NCI-H748 treated with DMSO at 0.1 percent for 48 hours (cell line): ENCODE measurements at places on chromosomes 13 and 19.

DNA sequence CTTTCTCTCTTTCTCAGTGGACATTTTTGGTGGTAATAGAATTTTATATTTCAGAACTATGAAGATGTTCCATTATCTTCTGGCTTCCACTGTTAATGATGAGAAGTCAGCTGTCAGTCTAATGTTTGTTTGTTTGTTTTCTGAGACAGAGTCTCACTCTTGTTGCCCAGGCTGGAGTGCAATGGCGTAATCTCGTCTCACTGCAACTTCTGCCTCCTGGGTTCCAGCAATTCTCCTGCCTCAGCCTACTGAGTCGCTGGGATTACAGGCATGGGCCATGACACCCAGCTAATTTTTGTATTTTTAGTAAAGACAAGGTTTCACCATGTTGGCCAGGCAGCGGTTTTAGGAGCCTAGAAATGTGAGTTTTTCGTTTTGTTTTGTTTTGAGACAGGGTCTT lies 4.7 kb downstream of the ZNF317 start:
- DNase-seq, result no peak

- no peak for DNase-seq
These were observed 86.0 kb downstream of the GADD45B start for GRCh38 chr19:2561895-2562294.

DNA sequence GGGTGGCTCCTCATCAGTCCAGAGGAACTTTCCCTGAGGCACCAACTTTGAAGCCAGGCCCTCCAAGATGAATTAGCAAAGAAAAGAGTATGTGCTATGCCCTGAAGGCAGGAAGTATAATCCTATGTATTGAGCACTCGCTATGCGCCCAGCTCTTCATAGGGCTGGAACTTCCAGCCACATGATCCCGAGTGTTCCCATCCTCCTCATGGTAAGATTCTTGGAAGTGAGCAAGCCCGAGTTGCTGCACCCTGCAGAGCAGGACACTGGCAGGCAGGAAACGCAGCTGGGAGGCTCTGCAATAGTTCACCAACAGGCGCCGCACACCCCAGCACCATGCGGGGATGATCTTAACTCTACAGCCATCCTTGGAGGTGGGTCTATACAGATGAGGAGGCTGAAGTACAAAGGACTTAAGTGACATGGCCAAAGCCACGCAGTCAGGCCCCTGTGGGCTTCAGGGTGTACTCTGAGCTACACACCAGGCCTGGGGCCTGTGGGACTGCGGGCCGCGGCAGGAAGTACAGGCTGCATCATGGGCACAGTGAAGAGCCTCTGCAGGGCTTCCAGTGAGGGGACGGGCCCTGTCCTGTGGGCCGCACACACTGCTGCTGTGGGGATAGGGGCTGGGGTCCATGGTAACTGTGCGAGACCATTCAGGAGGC lies 25.1 kb downstream of the C19orf47 start:
- DNase-seq, result no peak

GRCh38 chr13:112711528-112712265 lies 21.9 kb downstream of the ATP11A start:
- no peak for DNase-seq

DNA sequence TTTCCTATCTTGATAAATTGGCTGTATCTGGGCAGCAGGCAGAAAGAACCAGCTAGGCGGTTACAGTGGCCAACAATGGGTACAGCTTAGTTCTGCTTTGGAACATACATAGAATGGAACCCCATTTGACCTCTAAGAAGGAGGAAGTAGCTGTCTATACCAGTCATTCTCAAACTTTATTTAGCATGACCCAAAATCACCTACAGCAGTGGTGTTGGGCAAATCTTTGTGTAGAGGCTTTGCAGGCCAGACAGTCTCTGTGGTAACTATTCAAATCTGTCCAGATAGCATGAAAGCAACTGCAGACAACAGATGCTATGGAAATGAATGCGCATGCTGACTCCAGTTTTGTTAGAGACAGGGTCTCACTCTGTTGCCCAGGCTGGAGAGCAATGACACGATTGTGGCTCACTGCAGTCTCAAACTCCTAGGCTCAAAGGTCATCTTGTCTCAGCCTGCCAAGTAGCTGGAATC lies 12.0 kb upstream of the KCNC3 start:
- no peak for DNase-seq

DNA sequence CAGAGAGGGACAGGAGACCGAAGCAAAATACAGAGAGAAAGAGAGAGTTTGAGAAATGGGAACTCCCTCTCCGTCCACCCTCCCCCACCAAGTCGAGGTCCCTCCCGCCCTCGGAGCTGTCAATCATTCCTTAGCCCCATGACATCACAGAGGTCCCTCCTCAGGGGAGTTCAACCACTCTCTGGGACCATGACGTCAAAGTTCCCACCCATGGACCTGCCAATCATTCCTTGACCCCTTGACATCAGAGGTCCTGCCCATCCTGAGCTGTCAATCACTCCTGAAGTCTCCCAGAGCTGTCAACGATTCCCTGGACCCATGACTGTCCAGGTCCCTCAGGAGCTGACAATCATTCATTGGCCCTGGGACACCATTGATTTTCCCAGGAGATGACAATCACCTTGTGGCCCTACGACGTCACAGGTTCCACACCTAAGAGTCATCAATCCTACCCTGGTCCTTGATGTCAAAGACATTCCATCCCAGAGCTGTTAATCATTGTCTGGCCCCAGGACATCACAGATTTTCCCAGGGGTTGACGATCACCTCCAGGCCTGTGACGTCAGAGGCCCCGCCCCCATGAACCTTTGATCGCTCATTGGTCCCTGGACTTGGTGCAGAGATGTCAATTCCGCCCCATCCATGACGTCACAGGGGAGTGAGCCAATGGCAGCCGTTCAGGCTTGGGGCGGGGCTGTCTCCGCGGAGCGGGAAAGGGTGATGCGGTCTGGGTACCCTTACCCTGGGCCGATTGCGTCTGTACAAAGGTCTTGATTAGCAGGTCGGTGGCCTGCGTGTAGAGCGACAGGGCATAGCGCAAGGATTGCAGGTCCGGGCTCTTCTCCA lies 61.7 kb downstream of the COLGALT1 start:
- no peak for DNase-seq

DNA sequence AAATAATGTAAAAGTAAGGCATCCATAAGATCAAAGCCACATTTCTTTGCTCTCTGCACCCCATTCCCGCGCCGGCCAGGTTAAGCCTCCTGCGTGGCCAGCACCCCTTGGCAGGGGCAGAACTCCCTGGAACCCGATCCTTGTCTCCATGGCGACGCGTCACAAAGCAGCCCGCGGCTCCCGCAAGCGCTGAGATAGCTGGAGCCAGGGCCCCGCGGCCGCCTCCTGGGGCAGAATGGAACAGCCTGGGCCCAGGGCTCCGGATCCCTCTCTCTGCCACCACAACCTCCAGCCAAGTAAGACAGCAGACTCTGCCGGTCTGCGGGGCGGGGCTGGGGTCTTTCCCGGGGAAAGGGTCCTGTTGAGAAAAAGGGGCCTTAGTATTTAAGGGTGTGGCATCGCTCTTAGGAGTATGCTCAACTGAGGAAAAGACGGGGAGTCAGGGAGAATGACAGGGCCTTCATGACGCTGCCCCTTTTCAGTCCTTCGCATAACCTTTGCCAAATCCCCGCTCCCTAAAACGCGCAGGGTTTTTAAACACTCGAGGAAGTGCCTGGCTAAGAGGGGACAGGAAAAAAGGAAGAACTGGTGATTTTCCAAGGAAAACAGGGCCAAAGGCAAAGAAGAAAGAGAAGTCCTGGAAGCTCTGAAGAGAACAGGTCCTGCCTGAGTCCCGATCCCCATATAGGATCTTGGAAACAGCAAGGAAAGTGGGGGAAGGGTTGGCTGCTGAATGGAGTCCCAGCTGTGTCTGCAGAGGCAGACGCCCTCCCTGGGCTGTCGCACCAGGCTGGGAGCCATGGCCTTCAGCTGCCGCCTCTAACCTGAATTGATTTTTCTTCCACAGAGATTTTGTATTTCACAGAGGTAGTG lies at the start of gene TEX26:
TSS of gene TEX26 (plus strand) at position 176 of the 873 bp plus-strand sequence. CDS start at position 236, 60 bp downstream.
- no peak for DNase-seq

- no peak for DNase-seq
These were observed 37.4 kb downstream of the TMEM255B start for GRCh38 chr13:113796211-113796963.

- DNase-seq, result peak; percentile 90
These were observed 5.8 kb downstream of the PCDH9 start for GRCh38 chr13:67224148-67224846.

DNA sequence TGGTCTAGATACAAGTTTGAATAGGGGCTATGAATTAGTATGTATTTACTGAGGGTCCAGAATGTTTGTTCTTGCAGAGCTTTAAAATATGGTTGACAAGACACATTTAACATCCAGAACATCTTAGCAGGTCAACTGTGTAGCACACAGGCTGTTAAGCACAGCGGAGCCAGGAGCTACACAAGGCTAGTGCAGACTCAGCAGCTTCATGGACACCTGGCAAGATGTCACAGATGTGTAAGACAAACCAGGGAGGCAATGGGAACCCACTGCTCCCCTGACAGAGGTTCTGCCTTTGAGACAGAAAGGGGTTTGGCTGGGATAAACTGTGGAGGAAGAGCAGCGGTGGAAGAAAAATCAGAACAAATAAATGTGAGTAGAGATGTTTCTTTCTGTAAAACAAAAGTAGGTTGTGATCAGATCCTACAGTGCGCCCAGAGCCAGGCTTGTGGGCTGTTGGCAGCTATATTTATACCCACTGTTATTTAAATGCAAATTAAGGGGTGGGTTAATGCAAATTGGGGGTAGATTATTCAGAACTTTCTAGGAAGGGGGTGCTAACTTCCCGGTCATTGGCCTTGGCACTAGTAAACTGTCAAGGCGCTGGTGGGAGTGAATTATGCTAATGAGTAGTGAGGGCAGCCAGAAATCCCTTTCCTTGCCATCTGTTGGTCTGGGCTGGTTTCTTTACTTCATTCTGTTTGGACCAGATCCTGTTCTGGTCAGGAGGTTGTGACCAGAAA lies 33.0 kb downstream of the MIPEP start:
- no peak for DNase-seq

GRCh38 chr19:53549340-53549739 lies 11.4 kb downstream of the ZNF331 start:
- no peak for DNase-seq

GRCh38 chr19:29086646-29087045 lies 126.3 kb downstream of the UQCRFS1 start:
- DNase-seq, result no peak

- no peak for DNase-seq
These were observed 1026.1 kb upstream of the MIR17HG start for GRCh38 chr13:90321281-90321931.

DNA sequence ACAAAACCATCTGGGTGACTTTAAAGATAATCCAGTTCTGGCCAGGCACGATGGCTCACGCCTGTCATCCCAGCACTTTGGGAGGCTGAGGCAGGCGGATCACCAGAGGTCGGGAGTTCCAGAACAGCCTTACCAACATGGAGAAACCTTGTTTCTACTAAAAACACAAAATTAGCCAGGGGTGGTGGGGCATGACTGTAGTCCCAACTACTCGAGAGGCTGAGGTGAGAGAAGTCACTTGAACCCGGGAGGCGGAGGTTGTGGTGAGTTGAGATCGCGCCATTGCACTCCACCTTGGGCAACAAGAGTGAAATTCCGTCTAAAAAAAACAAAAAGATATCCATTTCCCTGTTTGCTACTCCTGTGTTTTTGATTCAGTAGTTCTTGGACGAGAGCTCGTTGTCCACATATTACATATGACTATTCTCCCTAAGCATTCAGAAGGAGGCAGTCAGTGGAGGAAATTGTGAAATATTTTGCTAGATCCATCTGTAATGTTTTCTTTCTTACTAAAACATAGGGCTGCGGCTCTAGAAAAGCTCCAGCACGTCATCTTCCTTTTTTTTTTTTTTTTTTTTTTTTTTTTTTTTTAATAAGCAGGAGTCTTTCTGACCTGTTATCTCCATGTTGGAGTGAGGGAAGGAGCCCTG lies 33.6 kb downstream of the ZNF701 start:
- no peak for DNase-seq

DNA sequence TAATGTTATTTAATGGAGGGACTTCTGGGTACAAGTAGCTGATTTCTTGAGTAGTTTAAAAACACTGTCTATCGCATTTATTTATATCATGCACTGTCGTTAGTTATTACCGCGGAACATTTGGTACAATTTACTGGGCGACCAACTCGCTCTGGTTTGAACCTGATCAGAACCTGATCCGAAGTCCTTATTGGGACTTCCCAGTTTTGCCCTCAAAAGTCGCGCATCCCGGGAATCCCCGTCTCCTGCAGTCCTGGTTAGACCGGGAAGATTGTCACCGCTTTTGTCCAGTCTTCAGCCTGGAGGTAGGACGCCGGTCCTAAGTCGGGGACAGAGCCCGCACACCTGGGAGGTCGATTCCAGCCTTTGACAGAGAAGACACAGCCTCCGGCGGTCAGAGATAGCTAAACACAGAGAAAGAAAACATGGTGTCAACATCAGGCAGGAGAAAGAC lies 694 bp downstream of the CLN5 start:
- DNase-seq, result peak; percentile 51

GRCh38 chr19:4374498-4375163 lies 25.7 kb downstream of the SH3GL1 start:
- no peak for DNase-seq

DNA sequence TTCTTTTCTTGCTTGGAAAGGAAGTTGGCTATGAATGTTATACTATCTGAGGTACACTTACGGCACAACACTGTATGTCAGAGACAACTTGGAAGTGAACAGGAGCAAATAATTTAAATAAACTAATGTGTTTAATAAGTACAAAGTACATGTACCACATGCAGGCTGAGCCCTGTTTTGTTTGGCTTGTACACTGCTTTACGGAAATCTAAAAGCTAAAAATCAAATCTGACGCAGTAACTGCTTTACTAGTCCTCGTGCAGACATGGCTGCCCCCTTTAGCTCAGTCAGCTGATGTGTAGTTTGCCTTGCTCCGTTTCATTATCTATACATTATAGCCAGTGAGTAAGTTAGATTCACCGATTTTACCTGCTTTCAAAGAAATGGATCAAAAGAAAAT lies 36.5 kb downstream of the TDRD3 start:
- DNase-seq, result no peak

GRCh38 chr19:51439021-51439465 lies 19.2 kb downstream of the SIGLEC8 start:
- no peak for DNase-seq

- peak; percentile 30 for DNase-seq
These were observed 989 bp downstream of the ZNF766 start for GRCh38 chr19:52270266-52270885.

GRCh38 chr13:30366088-30366487 lies 56.2 kb upstream of the UBE2L5 start:
- DNase-seq, result no peak

- DNase-seq, result no peak
These were observed 6.3 kb upstream of the ANKRD10 start for GRCh38 chr13:110921209-110921608.
